Neural progenitor cell (in vitro differentiated cells): ENCODE measurements at places on chromosomes 5 and 9. TPM values are rescaled to one million over a fixed set of nuclear protein-coding genes. Genes with fewer than 3 reads are reported as not detected.
A peak's percentile ranks its signal among the peaks of the same experiment; 100 is the strongest.

DNA sequence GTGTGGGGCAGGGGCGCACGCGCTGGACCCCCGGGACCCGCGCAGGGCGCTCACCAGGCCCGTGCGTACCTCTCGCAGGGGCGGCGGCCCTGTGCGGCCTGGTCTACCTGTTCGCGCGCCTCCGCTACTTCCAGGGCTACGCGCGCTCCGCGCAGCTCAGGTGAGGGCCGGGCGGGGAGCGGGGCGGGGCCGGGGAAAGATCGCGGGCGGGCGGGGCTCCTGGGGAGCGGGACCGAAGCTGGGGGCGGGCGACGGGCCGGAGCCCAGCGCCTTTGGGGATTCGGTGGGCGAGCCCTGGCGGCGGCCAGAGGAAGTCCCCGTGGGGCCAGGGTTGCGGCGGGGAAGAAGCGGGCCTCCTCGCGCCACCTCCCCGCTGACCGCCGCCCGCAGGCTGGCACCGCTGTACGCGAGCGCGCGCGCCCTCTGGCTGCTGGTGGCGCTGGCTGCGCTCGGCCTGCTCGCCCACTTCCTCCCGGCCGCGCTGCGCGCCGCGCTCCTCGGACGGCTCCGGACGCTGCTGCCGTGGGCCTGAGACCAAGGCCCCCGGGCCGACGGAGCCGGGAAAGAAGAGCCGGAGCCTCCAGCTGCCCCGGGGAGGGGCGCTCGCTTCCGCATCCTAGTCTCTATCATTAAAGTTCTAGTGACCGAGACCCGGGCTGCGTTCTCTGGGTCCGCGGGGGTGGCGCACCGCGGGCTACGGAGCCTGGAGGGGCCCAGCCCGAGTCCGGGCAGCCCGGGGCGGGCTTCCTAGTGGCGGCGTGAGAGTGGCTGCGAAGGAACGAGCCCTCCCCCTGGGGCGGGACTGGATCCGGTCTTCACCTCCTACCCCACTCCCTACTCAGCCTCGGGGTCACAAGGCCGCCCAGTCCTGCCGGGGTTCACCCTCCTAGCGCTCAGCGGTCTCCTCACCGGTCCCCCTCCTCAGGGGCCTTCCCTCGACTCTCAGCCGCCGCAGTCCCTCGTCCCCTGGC lies 2.4 kb downstream of the LTC4S start:
- peak; percentile 91 for DNase-seq

Gene PCDHB8
- 0.31 TPM in 1 of 2 replicates, not detected in the other for total RNA-seq

Gene GIN1
- total RNA-seq: 11.2 and 42.0 TPM in 2 replicates

GRCh38 chr9:110765926-110766325 lies 97.3 kb downstream of the MUSK start:
- no peak for DNase-seq

GRCh38 chr5:152987131-152987530 lies 503.3 kb upstream of the GRIA1 start:
- no peak for DNase-seq

GRCh38 chr5:154806176-154806575 lies 44.2 kb downstream of the FAXDC2 start:
- DNase-seq: no peak

- DNase-seq: no peak
These were observed 43.3 kb downstream of the ZNF618 start for GRCh38 chr9:113919382-113919781.

DNA sequence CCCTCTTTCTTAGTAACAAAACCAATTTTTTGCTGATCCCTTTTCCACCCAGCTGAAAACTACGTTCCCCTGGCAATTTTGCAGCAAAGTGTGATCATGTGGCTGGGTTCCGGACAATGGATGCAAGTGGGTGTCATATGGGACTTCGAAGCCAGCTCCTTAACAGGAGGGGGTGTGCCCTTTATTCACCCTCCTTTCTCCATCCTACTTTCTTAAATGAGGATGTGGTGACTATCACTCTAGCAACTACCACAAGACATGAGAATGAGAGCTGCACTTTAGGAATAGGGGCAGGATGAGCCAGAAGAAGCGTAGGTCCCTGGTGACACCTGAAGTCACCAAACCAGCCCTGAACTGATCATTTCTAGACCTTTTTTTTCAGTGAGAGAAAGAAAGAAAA lies 58.9 kb downstream of the IRF1 start:
- DNase-seq: no peak

Gene DMXL1
- 18.6 and 45.5 TPM in 2 replicates for total RNA-seq
